ENCODE measurements at places on chromosomes 11 and 22.

DNA sequence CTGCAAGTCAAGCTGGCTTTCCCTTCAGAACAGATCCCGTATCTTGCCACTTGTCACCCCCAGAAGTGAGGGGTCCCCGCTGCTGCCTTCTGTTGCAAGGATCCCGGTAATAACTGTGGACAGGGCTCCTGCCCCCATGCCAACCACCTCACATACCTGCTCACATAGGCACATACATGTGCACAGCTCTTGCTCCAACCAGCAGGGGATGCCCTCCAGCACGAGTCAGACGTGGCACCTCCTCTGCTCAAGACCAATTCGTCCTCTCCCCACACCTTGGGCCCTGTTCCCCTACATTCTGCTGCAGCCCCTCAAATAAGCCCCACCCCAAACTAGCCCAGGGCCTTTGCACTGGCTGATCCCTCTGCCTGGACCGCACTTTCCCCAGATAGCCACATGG lies 163.3 kb downstream of the CRYBB2 start:
- no peak for DNase-seq

DNA sequence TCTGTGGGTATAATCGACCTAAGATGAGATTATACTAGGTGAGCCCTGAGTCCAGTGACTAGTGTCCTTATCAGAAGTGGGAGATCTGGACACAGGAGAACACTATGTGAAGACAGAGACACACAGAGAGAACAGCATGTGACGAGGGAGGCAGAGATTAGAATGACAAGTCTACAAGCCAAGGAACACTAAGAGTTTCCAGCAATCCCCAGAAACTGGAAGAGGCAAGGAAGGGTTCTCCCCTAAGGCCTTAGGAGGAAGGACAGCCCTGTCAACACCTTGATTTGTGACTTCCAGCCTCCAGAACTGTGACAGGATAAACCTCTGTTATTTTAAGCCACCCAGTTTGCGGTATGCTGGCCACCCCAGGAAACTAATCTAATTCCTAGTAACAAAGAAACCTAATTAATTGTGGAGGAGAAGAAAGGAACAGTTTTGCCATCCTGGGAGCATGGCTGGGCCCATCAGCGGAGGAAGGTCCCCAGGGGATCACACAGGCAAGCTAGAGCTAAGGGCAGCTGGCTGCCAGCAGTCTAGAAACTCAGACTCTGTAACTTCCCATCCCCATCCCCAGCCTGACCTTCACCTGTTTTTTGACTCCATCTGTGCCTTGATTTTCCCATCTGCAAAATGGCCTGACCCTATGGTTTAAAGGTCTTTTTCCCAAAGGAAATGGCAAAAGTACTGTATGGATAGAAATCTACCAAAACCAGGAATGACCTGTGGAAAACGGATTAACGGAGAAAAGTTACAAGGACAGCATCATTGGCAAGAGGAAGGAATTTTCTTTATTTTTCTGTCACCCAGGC lies 10.3 kb upstream of the THOC5 start:
- no peak for DNase-seq

DNA sequence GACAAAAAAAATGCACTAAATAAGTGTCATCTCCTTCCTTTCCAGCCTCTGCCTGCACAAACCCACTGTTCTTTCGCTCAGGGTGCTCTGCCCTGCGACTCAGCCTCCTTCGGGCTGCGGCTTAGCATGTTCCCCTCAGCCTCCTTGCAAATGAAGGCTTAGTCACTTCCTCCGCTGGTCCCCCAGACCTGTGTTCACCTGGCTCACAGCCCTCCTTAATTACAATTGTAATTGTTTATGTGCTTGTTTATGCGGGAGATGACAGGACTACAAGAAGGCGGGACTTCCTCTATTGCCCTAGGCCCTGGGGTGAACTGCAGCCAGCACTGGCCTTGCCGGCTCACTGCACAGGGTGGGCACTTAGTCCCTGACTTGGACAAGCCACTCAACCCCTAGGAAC lies 303.6 kb downstream of the KIRREL3 start:
- no peak for DNase-seq

DNA sequence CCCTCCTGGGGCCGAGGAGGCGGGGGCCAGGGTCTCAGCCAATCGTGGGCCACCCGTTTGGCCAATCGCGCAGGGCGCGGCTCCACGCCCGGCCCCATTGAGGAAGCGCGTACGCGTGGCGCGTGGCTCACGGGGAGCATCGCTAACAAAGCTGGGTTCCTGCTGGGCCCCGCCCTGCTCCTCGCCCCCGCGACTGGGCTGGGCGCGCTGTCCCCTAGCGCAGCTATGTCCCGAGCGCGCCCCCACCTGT lies 614 bp upstream of the ASCL2 start:
- DNase-seq: peak; percentile 22

- DNase-seq: no peak
Measured at GRCh38 chr11:17287058-17287457, 10.5 kb downstream of the NUCB2 start.

- DNase-seq: no peak
Measured at GRCh38 chr22:50105208-50106100, 15.6 kb downstream of the MOV10L1 start.

DNA sequence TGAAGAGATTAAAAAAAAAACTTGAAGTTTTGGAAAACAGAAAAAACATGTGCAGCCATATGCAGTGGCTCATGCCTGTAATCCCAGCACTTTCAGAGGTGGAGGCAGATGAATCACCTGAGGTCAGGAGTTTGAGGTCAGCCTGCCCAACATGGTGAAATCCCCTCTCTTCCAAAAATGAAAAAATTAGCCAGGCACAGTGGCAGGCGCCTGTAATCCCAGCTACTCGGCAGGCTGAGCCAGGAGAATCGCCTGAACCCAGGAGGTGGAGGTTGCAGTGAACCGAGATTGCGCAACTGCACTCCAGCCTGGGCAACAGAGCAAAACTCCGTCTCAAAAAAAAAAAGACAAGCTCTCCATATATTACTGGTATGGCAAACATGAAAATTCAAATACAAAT lies 7.6 kb downstream of the DLG2 start:
- no peak for DNase-seq
